Head of caudate nucleus (tissue), 42 donors: ENCODE measurements at places on chromosomes 4 and X.

DNA sequence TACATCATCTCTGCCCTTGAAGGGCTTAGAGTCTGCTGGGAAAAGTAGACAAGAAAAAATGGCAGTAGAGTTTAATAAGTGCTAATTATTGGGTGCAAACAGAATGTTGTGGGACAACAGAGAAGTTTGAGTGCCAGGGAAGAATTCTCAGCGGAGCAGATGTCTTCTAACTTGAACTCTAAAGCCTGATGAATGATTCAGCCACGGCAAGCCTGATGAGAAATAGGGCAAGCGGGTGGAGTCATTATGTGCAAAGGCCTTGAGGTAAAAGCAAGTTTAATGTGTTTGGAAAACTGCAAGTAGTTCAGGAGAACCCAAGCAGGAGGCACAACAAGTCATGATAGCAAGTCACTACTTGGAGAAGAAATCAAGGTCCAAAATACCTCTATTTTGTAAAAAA is 37.5 kb downstream of the GC start:
- DNase-seq: no peak

GRCh38 chrX:108312957-108313356 is 125.3 kb downstream of the COL4A6 start:
- DNase-seq: peak; percentile 9

DNA sequence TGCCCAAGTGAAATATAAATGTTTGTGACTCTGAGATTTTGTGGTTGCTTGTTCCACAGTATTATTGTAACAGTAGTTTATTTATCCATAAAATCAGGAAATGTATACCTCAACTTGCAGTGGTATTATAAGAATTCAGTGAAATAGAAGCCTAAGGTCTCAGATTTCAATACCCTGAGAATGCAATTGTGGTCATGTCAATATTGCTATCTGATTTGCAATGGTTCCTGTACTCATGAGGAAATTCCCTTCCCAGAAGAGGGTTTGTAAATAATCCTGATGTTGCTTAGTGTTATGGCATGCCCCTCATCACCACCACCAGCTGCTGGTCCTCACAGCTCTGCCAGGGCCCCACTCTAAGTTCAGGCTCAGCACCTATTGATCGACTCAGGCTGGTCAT is 67.8 kb downstream of the SLC34A2 start:
- DNase-seq: no peak

GRCh38 chr4:42151568-42152506 is 618 bp downstream of the BEND4 start:
- DNase-seq: no peak

DNA sequence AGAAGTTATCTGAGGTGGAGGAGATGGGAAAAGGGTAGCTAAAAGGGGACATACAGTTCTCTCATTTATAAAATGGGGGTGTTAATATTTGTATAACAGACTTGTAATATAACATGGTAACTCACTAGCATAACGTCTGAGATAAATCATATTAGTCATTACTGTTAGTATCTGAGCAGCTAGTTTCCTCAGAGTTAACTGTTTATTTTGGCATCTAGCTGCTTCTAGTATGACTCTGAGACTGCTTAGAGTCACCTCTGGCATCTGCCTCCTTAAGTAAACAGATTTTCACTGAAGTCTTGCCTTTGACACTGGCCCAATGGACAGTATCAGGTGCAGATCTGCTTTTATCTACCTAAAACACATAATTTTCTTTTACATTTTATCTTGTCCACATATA is 58.1 kb downstream of the SLC30A9 start:
- no peak for DNase-seq

DNA sequence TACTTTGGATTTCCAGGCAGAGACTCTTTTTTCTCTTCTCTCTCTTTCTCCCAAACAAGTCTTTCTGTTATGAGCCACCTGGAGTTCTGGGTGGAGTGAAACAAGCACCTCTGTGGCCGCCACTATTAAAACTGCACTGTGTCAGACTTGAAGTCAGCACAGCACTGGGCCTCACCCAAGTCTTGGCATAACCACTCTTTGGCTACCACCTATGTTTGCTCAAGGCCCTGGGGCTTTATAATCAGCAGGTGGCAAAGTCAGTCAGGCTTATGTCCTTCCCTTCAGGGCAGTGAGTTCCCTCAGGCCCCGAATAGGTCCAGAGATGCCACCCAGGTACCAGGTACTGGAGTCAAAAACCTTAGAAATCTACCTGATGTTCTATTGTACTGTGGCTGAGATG is 52.4 kb downstream of the ITIH6 start:
- no peak for DNase-seq

- no peak for DNase-seq
These were observed 16.3 kb downstream of the PTTG2 start for GRCh38 chr4:37976507-37976906.

DNA sequence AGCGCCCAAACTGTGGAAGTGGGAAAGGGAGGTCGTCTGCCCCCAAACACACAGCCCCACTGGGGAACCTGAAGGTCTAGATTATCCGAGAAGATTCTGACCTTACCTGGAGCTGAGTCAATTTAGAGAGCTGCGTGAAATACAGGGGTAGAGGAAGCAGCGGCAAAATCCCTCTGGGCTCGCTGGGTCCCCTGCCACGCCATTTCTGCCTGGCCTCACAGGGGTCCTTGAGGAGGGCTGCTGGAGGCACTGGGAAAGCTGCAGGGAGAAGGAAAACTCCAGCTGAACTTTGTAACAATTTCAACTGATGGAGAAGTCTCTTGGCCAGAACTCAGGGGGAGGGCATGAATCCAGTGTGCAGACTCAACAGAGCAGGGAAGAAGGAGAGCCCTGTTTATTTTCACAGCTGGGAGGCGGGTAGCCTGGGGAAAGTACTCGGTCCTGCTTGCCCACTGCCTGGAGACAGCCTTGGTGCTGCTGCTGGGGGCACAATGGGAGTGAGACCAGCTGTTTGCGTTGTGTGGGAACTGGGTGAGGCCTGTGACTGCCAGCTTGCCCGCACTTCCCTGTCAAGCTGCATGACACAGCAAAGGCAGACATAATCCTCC is 93.2 kb upstream of the MAPK10 start:
- DNase-seq: peak; percentile 47

DNA sequence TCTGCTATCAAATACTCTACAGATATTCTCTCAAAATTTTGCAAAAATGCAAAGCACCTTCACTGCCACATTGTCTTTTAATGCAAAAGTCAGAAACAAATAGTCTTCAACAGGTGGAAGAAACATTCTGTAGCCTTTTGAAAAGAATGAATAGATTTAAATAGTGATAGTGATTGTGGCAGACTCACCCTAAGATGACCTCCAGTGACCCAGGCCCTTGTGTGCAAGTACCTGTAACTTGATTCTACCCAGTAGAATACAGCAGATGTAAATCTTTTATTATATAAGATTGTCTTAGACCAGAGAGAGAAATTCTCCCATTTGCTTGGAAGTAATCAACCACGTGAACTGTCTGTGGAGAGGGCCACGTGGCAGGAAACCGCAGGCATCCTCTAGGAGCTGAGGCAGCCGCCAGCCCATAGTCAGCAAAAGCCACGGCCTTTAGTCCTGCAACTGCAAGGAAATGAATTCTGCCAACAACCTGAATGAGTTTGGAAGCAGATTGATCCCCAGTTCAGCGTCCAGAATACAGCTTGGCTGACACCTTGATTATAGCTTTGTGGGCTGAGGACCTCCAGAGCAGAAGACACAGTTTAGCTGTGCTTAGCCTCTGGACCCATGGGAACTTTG is 272.5 kb downstream of the ARHGAP10 start:
- DNase-seq: peak; percentile 54

DNA sequence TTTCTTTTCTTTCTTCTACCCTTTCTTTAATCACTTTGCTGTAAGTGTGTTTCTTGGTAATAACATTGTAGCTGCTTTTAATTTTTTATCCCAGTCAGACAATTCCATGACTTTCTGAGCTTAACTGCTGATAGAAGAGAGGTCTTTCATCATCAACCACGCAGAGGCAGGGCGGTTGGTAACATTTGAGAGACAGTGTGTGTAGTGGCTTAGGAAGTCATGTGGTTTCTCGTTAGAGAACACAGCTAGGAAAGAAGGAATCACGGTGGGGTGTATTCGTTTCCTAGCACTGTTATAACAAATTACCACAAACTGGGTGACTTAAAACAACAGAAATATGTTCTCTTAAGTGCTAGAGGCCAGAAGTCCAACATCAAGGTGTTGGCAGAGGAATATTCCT is 11.5 kb downstream of the PRPS2 start:
- no peak for DNase-seq

DNA sequence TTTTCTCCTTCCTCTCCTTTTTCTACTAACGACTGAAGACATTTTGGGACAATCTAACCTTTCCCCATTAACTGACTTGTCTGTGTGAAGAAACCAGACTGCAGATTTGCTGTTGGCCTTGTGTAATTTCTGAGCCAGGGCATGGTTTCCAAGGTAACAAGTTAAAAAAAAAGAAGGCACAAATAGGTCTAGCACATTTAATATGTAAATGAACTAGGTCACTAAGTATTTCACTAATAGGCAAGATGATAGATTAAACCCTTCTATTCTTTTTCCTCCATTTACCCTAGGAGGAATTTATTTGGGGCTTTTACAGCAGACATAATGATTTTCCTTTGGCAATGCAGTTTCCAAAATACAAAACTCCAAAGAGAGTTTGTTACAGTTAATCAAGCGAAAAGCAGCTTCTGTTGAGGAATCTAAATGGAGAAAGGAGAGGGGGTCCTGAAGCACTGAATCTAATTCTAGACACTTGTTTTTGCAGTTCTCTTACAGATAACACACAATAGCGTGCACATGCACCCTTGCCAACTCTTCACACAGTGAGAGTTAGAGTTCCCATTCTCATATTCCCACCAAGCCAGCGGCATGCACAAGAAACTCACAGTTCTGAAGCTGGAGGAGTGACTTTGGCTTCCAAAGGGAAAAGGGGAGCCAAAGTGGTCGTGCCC is 72.0 kb downstream of the TSPAN5 start:
- DNase-seq: no peak

GRCh38 chr4:81380437-81380836 is 91.3 kb downstream of the RASGEF1B start:
- DNase-seq: no peak

GRCh38 chrX:45784590-45784989 is 583.9 kb upstream of the DIPK2B start:
- no peak for DNase-seq

DNA sequence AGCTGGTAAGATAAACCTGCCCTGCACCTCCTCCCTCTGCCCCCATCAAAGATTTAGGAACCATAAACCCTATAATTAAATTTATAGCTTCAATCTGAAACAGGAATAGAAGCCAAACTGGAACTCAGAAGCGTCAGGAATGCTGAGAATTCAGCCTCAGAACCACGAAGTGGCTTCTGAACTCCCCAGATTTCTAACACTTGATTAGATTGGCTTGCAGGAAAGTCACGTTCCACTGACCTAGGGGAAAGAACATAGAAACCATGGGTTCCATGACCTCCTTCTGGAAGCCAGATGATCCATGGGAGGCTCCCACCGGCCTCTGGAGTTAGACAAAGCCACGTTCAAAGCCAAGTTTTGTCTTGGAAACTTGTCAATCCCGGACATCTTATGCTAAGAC is 356.5 kb downstream of the MID1IP1 start:
- no peak for DNase-seq

DNA sequence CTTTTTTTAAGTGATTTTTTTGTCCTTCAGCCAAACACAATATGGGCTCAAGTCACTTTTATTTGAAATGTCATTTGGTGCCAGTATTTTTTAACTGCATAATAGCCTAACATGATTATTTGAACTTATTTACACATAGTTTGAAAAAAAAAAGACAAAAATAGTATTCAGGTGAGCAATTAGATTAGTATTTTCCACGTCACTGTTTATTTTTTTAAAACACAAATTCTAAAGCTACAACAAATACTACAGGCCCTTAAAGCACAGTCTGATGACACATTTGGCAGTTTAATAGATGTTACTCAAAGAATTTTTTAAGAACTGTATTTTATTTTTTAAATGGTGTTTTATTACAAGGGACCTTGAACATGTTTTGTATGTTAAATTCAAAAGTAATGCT is 62.1 kb downstream of the EDNRA start:
- no peak for DNase-seq

- no peak for DNase-seq
These were observed 2368.5 kb downstream of the PCDH7 start for GRCh38 chr4:33088713-33089112.

GRCh38 chr4:91025241-91026148 is 898.3 kb downstream of the CCSER1 start:
- DNase-seq: no peak

DNA sequence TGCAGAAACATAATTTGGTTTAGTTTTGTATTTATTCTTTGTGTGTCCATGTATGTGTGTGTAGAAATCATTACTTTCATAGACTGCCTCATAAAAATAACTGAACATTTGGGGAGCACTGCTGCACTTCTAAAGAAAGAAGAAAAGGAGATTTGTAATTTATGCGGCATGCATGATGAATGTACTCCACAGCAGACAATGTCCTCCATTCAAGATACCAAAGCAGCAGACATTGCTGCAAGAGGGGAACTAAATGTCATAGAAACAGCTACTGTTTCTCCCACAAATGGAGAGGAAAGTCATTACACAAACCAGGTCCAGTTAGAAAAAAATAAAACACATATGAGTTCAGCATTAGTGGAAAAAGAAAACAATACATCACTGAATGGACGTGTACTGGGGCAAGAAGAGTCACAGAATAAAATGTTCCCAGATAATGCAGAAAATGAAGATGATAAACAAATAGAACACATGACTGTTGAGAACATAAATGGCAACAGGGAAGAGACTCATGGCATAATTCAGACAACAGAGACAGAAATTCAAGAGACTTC is 2.6 kb downstream of the DTHD1 start:
- DNase-seq: no peak

GRCh38 chrX:63922221-63922620 is 137.2 kb upstream of the ARHGEF9 start:
- no peak for DNase-seq

DNA sequence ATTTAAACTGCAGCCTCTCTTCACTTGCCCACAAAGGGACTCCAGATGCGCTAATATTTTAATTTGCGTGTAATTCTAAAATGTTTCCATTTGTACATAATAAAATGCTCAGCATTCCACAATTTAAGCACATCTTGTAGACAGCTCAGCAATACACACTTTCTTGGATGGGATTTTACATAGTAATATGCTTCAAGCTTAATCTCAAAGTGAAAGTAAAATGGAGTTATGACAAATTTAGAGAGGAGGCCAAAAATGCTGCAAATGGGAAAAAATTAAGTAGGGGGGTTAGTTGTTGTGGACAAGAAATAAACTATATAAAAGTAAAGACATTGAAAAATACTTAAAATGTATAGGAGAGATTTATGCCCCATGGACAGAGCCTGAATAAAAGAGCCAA is 149.1 kb downstream of the FBXO8 start:
- no peak for DNase-seq

DNA sequence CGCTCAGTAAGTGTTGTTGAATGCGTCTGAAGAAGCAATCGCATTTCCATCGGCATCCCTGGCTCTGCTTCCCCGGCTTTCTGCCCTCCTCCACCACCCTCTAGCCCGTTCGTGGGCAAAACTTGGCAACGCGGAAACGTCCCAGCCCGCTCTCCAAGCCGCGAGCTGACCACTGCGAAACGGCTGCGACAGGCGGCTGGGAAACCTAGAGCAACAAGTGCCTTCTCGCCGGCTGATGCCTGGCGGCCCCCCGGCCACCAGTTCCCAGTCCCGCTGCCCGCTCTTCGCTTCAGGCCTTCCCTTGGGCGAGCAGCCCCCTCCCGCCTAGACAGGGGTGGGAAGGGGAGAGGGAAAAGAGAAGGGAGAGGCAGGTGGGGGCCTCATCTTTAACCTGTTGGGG is 837 bp downstream of the CITED1 start:
- DNase-seq: no peak
